ENCODE measurements at places on chromosomes 5 and 9.

- no peak for DNase-seq
These were observed 193.0 kb upstream of the C9orf72 start for GRCh38 chr9:27766073-27766835.

DNA sequence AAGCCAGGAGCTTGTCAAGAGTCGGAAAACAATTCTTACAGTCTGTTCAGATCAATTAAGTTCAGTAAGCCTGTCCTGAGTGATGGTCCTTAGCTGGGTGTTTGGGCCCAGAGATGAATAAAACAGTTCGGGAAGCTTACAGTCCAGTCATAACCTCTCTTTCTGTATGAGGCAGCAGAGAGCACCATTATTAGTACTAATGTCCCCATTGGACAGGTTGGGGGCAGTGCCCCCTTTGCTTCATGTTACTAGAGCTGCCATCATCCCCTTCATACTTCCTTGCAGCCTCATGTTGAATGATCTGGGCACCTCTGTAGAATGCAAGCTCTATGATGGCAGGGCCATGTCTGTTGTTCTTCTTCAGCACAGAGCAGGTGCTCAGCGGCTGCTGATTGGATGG lies 9.8 kb downstream of the DOCK2 start:
- DNase-seq: no peak

GRCh38 chr5:66655395-66656324 lies 59.5 kb downstream of the MAST4 start:
- DNase-seq: no peak

DNA sequence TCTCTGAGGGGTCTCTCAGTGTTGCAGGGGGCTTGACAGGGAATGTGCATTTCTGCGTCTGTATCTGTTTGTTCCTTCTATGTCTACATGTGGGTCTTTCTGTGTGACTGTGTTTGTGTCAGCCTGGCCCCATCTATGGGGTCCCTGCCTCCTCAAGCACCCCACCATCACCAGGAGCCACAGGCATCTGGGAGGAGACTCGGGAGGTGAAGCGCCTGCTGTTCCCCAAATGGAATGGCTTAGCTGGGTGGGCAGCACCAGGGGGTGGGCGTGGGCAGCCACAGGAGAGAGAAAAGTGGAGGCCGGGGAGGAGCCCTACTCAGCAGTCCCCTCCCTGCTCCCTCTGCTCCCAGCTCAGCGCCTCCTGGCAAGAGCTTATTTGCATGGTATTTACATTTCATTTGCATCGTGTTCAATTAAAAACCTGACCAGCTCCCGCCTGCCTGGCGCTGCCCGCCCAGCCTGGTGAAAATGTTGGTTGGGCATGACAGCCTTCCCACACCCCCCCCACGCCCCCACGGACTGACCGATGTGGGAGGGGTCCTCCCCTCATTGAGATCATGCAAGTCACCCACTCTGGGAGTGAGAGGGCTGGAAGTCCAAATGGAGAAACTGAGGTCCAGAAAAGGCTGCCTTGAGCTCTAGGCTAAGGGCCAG lies 50.5 kb downstream of the CXXC5 start:
- no peak for DNase-seq

- DNase-seq: no peak
These were observed 106.3 kb downstream of the RAPGEF6 start for GRCh38 chr5:131528682-131529081.

DNA sequence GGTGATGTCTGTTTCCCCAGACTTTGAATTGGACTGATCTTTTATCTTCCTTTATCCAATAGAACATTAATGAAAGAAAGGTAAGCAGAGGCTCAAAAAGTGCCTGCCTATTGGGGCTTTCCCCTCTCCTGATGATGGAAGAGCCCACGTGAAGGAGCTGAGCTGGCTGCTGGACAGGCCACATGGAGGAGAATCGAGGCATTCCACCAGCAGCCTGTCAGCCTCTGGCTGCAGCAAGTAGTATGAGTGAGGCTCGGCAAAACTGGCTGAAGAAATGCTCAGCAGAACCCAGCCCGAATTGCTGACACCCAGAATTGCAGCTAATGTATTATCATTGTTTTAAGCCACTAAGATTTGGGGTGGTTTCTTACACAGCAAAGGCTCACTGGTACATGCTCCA lies 66.5 kb upstream of the STC2 start:
- DNase-seq: no peak

GRCh38 chr9:89980600-89980999 lies 375.8 kb downstream of the GADD45G start:
- no peak for DNase-seq

DNA sequence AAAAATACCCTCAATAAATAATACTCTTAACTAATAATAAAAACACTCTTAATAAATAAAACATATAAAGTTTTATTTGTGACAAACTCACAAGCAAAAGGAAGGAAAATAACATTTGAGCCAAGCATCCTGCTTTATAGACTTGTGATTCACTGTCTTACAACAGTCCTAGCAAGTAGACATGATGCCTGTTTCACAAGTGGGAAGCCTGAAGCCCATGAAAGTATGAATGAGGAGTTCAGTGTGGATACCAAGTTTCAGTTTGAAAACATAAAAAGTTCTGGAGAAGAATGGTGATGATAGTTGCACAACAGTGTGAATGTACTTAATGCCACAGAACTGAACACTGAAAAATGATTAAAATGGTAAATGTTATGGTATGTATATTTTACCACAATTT lies 10.9 kb downstream of the HABP4 start:
- DNase-seq: no peak

DNA sequence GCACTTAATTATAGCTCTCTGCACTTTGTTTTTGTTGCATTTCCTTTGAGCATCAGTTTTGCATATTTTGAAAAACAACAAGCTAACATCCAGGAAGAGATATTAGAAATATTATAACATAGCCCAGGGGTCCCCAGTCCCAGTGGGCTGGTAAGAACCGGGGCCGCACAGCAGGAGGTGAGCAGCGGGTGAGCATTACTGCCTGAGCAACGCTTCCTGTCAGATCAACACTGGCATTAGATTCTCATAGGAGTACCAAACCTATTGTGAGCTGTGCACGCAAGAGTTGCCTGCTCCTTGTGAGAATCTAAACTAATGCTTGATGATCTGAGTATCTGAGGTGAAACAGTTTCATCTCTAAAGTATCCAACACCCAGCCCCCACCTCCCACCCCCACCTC lies 675.9 kb upstream of the ZNF608 start:
- DNase-seq: no peak

GRCh38 chr5:85576666-85577065 lies 1041.1 kb upstream of the COX7C start:
- DNase-seq: no peak

GRCh38 chr9:1718836-1719235 lies 296.3 kb upstream of the SMARCA2 start:
- DNase-seq: no peak

DNA sequence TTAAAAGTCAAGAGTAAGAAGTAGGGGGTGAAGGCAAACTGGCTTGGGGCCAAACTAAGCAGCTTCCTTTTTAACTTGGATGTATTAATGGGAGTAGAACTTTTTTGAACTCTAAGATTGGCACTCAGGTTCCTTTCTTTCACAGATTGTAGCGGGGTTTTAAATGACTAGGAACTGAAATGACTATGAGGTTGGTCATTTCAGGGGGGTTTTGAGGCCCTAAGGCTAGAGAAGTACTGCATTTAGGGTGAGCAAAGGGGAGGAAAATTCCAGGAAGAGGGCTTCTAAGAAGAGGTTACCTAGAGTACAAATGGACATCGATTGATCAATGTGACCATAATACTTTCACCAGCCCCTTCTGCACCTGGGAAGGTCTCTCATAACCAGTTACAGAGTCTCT lies 381.8 kb downstream of the MLLT3 start:
- no peak for DNase-seq

GRCh38 chr5:131285703-131286399 lies 22.0 kb downstream of the CDC42SE2 start:
- no peak for DNase-seq

DNA sequence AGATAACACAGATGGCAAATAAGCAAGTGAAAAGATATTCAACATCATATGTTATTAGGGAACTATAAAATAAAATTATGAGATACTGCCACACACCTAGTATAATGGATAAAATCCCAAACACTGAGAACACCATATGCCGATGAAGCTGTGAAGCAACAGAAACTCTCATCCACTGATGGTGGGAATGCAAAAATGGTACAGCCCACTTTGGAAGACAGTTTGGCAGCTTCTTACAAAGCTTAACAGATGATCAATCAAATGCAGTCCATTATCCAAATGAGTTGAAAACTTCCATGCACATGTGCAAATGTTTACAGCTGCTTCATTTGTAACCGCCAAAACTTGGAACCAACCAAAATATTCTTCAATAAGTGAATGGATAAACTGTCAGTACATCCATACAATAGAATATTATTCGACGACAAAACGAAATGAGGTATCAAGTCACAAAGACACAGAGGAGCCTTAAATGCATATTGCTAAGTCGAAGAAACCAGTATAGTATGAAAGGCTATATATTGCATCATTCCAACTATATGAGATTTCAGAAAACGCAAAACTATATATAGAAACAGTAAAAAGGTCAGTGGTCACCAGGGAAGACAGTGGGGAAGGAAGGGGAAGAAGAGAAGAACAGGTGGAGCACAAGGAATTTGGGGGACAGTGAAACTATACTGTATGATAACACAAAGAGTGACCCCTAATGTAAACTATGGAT lies 14.9 kb downstream of the PFDN1 start:
- no peak for DNase-seq

- no peak for DNase-seq
These were observed 83.8 kb downstream of the TLE4 start for GRCh38 chr9:79655551-79655950.

DNA sequence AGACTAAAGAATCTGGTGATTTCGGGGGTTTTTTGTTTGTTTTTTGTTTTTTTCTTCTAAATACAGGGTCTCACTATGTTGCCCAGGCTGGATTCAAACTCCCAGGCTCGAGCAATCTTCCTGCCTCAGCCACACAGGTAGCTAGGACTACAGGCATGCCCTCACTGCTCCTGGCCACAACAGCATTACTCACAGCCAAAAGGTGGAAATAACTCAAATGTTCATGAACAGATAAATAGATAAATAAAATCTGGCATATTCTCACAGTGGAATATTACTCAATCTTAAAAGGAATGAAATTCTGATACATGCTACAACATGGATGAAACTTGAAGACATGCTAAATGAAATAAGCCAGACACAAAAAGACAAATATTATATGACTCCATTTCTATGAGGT lies 19.8 kb upstream of the RAD23B start:
- no peak for DNase-seq

DNA sequence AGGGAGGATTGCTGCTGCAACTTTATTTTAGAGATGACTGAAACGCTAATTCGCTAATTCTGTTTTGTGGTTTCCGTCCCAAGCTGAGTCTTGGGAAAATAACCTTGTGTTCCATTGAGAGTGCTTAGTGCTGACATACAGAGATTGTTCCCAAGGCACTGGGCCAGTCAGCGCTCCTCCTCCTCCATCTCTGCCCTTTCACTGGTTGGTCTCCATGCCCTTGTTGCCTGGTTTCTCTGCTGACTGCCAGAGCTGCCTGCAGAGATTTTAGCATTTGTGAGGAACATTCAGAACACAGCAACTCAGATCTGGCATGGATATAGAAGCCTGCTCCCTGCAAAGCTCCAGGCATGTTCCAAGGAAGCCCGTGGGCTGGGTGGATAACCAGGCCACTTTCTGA lies 126.0 kb upstream of the IRX2 start:
- DNase-seq: no peak

GRCh38 chr5:172427202-172427601 lies 27.1 kb downstream of the SH3PXD2B start:
- DNase-seq: no peak

DNA sequence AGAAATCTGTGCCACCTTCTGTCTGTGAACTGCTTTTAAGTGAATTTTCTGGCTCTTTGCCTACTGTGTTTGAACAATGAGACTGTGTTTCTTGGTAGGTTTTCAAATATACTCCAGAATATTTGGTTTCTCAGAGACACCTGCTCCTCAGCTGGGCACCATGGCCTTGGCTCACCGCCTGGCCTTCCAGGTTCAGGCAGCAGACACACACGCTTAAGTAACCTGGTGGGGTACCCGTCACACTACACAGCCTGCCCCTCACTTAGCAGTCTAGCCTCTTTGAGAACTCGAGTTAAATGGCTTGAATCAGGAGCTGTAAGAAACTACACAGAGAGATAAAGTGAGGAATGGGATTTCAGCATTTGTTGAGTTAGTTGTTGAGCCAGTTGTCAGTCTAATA lies 530.5 kb downstream of the MTRR start:
- no peak for DNase-seq

DNA sequence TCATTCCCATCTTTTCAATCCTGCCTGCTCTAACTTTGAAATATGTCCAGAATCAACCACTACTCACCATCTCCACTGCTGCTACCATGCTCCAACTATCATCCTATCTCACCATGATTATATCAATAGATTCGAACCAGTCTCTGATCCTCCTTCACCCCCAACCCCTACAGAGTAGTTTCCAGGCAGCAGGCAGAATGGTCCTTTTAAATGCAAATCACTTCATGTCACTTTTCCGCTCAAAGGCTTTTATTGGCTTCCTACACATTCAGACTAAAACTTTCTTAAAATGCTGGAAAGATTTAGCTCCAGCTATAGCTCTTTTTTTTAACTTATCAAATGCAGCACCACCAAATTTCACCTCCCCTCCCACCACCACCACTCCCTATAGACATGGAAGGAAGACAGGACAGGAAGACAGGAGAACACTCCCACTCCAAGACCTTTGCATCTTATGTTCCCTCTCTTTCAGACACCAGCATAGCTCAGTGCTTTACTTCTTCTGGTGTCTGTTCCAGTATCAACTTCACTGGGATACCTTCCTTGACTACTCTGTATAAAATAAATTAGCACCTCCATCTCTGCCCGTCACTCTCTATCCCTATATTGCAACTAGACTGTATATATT lies 9.9 kb upstream of the PPP2R2B start:
- DNase-seq: no peak

- DNase-seq: no peak
These were observed 221.7 kb downstream of the ZNF608 start for GRCh38 chr5:124524552-124525232.

GRCh38 chr9:116873937-116874914 lies 187.1 kb downstream of the TRIM32 start:
- DNase-seq: no peak

DNA sequence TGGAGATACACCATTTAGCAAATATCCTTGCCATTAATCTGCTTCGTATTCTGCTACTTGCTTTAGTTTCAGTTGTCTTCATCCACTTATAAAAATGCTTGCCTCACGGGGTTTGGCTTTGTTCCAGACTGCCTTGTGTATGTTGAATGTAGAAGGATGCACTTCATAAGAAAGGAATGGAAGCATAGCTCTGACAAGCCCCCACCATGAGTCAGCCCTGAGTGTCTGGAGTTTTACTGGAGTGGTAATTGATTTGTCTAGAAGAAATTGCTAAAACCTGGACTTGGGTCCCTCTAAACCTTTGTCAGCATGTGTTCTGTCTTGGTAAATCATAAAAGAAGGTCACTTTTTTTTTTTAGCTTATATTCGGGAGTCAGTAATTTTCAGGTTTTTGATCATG lies 4.6 kb downstream of the TEX48 start:
- DNase-seq: peak; percentile 98

Data from HS-27A (cell line).